ENCODE measurements at places on chromosomes 7 and 10.

- no peak for DNase-seq
These were observed at the start of gene GSDME for GRCh38 chr7:24757353-24758275. GSDME (minus strand) TSS chr7:24757464; CDS start chr7:24749774, 7,690 bp downstream.

DNA sequence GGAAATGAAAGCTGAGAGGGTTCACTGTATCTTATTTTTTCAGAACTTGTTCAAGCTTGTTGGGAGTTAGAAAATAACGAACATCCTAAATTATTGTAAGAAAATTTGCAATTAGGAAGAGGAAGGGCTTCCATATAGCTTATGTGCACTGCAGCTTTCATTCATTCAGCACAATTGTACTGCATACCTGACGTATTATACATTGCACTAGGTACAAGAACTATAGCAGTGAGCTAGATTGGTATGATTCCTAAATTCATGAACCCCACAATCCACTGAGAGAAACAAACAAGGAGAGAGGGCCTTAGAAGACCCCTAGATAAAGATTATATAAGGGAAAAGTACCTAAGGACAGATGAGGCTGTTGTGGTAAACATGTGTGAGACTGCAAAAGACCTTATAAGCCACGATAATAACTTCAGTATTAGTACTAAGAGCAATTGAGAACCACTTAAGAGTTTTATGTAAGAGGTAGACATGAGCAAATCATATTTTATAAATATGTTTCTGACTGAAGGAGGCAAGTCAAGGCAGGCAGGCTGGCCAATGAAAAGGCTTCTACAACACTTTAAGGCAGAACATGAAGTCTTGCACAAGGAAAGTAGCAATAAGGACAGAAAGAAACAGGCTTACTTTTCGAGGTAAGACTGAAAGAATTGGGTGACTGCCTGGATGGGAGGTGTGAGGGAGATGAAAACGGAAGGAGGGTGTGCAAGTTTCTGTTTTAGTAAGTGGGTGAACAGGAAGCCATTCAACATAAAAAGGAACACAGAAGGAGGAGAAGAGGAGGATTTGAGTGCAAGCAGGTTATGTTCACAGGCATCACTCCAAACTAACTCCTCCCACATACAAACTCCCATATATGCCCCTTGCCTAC, 77.9 kb upstream of the LRRN3 start:
- no peak for DNase-seq

GRCh38 chr10:67788028-67788886, 49.7 kb downstream of the DNAJC12 start:
- peak; percentile 37 for DNase-seq

DNA sequence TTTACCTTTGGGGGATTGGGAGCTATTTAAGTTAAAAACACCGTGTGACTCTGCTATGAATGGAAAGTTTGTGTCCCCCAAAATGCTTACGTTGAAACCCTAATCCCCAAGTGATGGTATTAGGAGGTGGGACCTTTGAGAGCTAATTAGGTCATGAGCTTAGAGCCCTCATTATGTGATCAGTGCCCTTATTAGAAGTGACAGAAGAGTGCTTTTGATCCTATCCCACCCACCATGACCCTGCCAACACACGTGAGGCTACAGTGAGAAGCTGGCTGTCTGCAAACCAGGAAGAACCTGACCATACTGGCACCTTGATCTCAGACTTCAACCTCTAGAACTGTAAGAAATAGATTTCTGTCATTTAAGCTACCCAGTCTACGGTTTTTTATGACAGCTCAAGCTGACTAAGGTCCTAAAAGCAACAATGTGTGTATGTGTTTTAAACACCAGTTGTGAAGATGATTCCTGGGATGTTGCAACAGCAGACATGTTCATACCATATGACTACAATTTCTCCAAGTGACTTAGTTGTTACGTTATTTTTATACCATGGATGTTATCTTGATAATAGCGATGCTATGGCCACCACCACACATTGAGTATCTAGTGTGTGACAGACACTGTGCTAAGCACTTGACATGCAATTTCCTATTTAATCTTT, 124.4 kb downstream of the PIP4K2A start:
- no peak for DNase-seq

DNA sequence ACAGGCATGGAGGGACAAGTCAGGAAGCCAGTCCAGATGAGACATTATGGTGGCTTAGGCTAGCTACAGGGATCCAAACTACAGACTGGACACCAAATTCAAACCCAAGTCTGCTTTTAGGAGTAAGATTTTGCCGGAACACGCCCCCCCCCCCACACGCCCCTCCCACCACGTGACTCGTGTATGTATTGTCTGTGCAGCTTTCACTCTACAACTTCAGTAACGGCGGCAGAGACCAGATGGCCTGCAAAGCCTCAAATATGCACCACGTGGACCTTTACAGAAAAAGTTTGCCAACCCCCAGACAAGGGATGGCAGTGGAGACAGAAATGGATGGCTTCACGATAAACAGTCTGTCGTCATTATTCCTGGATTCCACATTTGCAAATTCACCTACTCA, 14.5 kb downstream of the HIPK2 start:
- DNase-seq: no peak

GRCh38 chr10:103109821-103110220, 83.3 kb downstream of the NT5C2 start:
- no peak for DNase-seq

GRCh38 chr7:95432606-95433005, 2.2 kb downstream of the PON2 start:
- DNase-seq: no peak

- DNase-seq: no peak
These were observed 186.2 kb upstream of the PRKCQ start for GRCh38 chr10:6766131-6766801.

DNA sequence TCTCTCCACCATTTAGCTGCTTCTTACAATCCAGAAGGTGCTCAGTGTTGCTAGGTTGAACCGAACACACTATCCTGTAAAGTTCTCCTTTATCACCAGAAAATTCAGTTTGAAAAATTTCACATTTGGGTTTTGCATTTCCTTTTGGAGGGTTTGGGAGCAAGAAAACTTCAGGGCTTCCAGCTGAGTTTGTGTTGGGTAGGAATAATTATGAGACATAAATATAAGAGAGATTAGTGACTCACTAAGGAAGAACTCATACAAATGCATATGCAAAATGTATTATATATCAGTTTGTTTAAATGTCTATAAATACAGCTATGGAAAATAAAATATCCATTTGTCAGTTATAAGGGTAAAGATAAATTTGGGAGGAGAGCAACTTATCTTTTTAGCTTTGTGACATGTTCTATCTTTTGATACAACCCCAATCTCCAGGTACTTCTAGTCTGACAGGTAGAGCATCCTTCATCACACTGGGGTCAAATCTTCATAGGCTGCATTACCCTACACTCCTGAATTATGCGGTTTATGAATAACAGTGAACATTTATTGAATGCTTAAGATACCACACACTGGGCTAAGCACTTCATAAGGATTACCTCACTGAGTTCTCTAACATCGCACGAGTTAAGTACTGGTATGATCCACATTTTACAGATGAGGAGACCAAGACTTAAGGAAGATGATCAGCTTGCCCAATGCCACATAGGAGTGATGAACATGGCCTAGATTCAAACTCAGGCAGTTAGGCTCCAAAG, 304.4 kb downstream of the SORCS1 start:
- DNase-seq: no peak

DNA sequence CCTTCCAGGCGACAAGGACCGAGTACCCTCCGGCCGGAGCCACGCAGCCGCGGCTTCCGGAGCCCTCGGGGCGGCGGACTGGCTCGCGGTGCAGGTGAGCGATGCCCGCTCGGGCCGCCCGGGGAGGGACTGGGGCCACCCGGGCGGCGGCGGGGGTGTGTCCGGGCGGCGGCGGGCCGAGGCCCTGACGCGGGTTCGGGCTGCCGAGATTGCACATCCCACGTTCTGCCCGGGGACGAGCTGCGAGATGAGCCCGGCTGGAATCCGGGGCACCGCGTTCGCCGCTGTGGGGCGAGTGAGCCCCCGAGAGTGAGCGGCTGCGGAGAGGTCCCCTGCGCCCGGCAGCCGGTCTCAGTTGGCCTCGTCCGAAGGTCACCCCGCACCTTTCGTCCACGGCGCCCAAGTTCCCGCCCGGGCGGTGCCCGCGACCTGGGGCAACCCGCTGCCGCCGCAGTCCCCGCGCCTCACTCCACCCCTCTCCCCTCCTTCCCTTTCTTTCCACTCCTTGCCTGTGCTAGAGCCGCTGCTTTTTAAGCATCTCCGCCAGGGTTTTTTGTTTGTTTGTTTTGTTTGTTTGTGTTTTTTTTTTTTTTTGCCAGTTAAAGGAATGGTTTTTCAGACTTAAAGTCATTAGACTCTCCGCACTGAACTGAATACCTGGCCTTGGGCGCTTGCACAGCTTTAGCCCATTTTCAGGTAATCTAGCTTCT, 515 bp downstream of the RALA start:
- no peak for DNase-seq

- DNase-seq: no peak
These were observed 28.5 kb downstream of the CUX1 start for GRCh38 chr7:101845974-101846373.

DNA sequence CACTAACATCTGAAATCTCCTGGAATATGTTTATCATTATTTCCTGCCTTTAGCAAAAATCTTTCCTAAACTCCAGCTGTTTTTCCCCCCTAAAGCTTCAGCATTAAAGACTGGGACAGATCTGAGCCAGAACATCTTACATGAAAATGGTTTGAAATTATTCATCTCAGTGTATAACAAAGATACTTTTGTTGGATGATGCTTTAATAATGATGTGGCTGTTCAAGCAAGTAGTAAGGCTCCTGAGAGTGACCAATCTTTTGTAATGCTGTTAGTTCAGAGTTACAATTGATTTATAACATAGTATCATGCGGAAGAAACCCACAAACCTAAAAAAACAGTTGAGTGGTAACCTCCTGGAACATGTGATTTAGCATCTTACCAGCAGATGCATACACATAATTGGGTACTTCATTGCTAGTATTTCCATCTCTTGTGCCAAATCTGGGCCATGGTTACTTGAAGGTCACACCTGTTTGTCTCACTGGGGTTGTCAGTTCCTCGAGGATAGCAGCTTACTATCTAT, 1.5 kb downstream of the BZW2 start:
- no peak for DNase-seq

GRCh38 chr7:25105911-25106310, 19.1 kb downstream of the CYCS start:
- DNase-seq: no peak

DNA sequence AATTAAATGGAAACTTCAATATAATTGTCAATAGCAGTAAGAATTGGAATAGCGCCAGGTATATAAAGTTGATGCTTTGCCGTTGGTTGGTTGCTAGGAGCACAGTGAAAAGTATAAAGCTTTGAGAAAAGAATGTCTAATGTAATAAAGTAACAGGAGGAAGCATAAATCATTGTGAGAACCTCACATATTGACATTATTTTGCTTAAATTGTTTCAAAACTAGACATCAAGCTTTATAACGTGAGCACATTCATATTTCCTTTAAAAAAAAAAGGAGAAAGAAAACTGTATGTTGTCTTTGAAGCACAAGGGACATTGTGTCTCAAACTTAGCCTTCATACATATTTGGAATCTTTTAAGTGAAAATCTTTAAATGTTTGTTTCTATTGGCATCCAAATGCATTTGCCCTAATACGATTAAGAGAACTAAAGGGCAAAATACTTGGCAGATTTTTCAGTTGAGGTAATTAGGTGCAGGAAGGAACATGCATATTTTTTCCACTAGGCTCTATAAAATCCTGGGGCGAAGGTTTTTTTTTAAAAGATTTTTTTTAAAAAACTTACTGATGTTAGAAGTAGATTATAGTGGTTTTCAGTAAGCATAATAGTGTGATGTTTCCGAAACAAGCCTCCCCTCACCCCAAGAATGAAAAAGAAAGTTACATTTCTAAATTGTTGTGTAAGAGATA, 92.4 kb downstream of the ARID5B start:
- DNase-seq: no peak

DNA sequence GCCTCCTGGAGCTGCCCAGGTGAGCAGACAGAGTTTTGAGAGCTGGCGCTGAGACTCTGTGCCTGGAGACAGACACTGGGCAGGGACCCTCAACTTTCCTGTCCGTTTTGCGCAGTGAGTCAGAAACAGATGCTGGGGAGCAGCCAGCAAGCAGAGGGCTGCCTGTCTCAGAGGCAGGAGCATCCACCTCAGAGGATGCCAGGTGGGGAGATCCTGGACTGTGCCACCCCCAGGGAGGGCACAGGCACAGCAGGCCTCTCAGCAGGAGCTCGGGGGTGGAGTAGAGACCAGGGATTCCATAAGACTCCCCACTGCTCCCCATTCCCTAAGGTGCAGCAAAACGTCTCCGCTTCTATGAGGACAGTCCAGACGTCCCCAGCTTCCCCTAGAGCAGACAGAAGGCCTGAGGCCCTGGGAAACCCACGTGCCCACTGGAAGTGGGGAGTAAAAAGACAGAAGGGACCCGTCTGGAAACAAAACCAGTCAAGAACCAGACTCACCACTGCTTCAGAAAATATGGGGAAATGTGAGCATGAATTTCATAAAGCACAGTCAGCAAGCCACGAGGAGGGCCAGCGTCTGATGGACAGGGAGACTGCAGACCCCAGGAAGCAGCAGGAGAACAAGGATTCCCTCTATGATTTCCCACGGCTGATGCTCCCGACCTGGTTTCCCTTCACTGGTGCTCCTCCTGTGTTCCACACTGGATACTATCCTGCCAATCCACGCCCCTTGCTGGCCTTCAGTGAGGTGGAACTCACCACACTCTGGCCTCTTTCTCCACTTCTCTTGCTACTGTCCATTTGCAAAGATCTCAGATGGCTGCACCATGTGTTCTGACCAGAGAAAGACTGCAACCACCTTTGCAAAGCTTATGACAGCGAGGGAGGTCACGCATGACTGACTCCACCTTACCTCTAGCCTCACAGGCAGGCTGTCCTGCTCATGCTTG, 151.3 kb upstream of the FAM20C start:
- DNase-seq: no peak

- no peak for DNase-seq
These were observed 50.8 kb downstream of the ABI1 start for GRCh38 chr10:26809973-26810372.

DNA sequence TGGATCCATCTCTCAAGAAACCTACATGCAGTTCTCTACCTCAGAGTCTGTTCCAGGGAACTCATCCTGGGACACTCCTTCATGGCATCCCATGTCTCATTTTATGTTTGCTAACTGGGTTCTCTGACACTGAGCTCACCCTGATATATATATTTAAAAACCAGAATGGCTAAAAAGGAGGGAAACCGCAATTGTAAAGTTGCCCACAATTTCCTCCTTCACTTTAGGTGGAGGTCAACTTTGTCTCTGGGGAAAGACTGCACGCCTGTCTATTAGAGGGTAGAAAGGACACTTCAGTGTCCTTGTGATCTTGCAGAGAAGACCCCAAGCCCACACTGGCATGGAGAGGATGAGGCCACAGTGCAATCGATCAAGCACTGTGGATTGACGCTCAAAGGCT, 131.7 kb downstream of the TEX36 start:
- no peak for DNase-seq
